HFFc6 (cell line): ENCODE measurements at places on chromosomes 11 and 22.
A peak's percentile ranks its signal among the peaks of the same experiment; 100 is the strongest.

GRCh38 chr11:125262194-125262829, 97.8 kb downstream of the PKNOX2 start:
- H3K36me3 ChIP-seq, result no peaks in the 10 kb centered on the region
- no peak for DNase-seq
- peaks cover 15% of the 10 kb centered on the region for H3K4me1 ChIP-seq
- H3K4me3 ChIP-seq, result no peak overlapping the region
- no peak overlapping the region for H3K27ac ChIP-seq

DNA sequence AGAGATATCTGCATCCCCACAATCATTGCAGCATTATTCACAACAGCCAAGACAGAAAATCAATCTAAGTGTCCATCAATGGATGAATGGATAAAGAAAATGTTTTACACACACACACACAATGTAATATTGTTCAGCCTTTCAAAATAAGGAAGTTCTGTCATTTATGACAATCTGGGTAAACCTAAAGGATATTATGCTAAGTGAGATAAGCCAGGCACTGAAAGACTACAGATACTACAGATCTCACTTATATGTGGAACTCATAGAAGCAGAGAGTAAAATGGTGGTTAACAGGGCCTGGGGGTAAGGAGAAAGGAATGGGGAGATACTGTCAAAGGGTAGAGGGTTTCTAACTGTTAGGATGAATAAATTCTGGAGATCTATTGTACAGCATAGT, 36.0 kb upstream of the EED start:
- no peak for DNase-seq
- H3K4me1 ChIP-seq, result peaks cover 8% of the 10 kb centered on the region
- no peaks in the 10 kb centered on the region; the same call in 1 of the 2 replicates for H3K27me3 ChIP-seq

DNA sequence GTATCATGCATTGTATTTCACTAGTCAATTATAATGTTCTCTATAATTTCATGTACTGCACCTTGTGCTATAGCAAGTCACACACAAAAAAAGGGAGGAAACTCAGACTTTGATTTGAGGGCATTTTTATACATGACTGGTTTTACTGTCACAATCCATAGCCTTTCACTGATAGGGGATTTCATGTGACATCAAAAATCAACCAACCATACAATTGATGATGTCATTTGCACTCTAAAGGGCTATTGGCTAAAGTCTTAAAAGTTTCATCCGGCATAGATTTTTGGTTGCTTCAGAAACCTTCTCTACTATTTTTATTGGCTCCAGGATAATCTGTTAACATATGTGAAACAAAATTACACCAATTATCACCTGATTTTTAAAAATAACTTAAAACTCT, 237.8 kb downstream of the DCDC1 start:
- DNase-seq, result no peak
- no peaks in the 10 kb centered on the region; the same call in none of the 2 replicates for H3K27me3 ChIP-seq
- no peaks in the 10 kb centered on the region for H3K4me1 ChIP-seq
- no peaks in the 10 kb centered on the region; the same call in 1 of the 2 replicates for H3K36me3 ChIP-seq

DNA sequence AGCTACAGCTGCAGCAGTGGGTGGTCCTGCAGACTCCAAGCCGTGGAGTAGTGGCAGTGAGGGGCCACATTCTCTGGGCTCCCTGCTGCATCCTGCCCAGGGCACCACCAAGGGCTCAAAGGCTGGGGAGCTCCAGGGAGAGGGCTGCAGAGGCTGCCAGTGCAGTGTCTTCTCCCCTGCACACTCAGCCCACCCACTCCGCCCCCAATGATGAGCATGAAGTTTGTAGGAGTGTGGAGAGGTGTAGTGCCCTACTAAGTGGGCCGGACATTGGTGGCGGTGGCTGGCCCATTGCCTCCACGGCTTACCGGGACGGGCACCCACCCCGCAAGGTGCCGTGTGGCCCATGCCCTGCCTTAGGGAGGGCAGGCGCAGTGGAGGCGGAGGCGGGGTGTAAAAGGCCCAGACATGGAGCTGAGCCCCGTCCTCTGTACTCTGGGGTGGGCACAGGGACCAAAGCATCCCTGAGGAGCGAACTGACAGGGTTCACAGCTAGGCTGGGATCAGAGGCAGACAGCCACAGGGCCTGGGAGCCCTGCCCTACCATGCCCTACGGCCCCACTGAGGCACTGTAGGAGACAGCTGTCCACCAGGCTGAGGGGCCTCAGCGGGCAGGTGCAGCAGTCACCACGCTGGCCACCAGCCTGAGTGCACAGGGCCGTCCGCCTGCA, 18.9 kb downstream of the ARVCF start:
- H3K27ac ChIP-seq, result no peak overlapping the region
- no peak for DNase-seq
- peaks cover under 1% of the 10 kb centered on the region; the same call in 1 of the 2 replicates for H3K36me3 ChIP-seq
- H3K27me3 ChIP-seq, result peaks cover 9% of the 10 kb centered on the region
- no peaks in the 10 kb centered on the region for H3K4me1 ChIP-seq

DNA sequence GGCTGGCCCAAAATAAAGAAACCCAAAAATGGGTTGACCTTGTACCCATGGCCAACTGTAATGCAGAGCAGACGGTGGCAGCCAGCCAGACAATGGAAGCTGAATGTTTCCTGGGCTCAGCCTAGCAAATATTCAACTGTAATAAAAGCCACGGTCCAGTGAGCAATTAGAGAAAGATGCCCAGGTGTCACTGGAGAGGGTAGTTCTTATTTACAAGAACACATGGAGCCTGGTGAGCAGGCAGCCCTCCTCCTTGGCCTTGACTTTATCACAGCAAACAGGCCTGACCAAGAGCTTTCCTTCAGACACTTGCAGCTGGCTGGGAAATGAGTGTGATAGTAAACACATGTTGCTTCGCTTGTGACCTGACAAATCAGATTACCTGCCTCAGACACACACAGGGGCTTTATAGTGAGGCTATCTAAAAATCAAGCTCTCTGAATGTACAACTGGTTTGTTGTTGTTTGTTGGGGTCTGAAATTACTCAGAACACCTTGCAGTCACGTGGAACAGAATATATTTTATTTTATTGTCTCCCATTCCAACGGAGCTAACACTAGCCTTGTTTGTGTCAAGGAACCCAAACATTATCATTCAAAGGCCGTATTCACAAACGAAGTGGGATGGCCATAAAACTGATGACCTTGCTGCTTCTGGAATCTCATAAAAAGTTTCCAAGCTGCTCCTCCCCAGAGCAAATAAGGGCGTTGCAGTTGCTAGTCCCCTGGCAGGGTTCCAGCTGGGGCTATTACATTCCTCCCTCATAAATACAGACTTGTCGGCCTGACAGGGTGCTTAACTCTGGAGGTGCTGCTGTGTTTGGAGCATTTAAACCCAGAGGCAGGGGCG, 161.1 kb downstream of the BBOX1 start:
- peak; percentile 89 for DNase-seq
- peaks cover 2% of the 10 kb centered on the region for H3K27me3 ChIP-seq
- peak overlapping the region; percentile 45; the same call in 1 of the 2 replicates for H3K27ac ChIP-seq
- peak overlapping the region; percentile 18; the same call in 1 of the 2 replicates for H3K4me3 ChIP-seq
- no peaks in the 10 kb centered on the region; the same call in 1 of the 2 replicates for H3K36me3 ChIP-seq
- peaks cover 39% of the 10 kb centered on the region for H3K4me1 ChIP-seq

DNA sequence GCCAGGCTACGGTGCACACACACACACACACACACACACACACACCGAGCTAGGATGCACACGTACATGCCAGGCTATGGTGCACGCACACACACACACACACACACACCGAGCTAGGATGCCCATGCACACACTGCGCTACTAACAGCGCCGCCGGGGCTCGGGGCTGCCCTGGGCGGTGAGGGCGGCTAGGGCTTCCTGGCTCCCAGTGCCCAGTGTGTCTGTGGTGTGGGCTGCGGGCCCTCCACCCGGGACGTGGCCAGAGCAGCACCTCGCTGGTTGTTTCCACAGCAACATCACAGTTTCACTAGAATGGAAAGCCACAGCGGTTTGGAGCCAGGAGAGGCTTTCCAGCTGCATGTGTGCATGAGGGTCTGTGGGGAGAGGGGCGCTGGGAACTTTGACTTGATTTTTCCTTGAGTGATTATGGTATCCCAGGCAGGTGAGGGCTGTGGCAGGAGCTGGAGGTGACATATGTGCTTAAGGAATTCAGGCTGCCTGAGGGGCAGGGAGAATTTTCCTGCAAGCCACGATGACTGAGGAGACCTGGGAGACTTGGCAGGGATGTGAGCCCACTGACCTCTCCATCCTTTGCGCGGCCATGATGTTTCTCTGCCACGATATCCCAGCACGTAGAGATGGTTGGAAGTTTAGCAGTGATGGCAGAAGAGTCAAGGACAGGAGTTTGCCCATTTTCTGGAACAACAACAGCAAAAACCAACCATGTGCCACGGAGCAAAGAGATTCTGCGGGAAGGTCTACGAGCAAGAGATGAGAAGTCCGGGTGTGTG, 195.9 kb downstream of the SNX19 start:
- H3K27ac ChIP-seq, result no peak overlapping the region
- H3K36me3 ChIP-seq, result no peaks in the 10 kb centered on the region
- no peak overlapping the region for H3K4me3 ChIP-seq

- H3K36me3 ChIP-seq, result no peaks in the 10 kb centered on the region
- no peak for DNase-seq
- H3K27me3 ChIP-seq, result peaks cover 4% of the 10 kb centered on the region
Measured at GRCh38 chr22:24188705-24189248, 7.5 kb downstream of the SUSD2 start.

DNA sequence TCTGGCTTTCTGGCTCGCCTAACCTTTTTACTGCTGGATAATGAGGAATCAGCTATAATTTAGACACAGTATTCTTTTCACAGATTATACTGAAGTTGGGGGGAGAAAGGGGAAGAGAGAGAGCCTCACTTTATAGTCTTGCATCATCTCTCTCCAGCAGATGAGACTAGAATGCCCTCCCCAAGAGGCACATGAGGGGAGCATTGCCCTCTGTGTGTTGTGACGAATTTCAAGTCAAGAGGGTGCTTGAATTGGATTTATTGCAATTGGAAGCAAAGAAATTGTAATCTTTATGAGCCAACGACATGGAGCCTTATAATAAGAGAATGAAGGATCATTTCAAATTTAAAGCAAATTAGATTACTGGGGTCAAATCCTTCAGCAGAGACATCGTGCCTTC, 17.6 kb upstream of the CADM1 start:
- no peak overlapping the region for H3K4me3 ChIP-seq
- H3K4me1 ChIP-seq, result no peaks in the 10 kb centered on the region
- no peaks in the 10 kb centered on the region for H3K36me3 ChIP-seq
- H3K27me3 ChIP-seq, result peaks cover 2% of the 10 kb centered on the region

DNA sequence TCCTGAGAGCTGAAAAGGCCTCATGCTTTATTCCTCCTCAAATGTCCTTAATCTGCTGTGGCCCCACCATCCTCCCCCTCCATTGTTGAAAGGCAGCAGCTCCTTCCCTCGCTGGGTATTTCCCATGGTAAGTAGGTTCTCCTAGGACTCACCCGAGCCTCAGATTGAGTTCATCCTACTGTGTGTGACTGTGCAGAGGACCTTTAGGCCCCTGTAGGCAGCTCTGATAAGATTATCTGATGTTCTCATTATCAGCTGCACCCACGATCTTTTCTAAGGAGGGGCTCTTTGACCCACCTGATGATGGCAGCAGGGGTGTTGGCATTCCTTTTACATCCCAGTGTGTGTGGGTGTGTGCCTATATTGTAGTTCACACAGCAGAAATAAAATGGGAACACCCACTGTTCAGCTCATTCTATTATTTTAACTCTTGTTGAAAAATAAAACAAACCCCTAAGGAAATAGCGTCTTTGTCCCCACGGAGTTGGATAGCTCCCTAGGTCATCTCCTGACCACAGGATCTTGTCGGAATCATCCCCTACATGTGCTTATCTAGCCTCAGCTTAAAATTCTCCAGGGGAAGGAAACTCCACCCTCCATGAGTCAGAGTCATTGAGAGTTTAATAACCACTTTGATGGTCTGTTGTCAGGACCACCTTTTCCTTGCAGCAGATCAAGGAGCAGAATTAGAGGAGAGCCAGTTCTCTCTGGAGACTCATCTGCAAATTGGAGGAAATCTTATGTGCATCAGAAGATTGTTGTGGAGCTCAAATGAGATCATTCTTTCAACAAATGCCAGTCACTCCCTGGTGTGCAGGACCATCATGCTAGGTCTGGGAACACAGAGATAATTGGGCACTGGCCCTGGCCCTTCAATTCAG, 19.3 kb downstream of the ENDOD1 start:
- H3K36me3 ChIP-seq, result peaks cover 6% of the 10 kb centered on the region
- H3K27me3 ChIP-seq, result peaks cover 6% of the 10 kb centered on the region
- H3K27ac ChIP-seq, result no peak overlapping the region
- no peak for DNase-seq

- H3K27me3 ChIP-seq, result no peaks in the 10 kb centered on the region
- H3K36me3 ChIP-seq, result no peaks in the 10 kb centered on the region
- no peak overlapping the region for H3K4me3 ChIP-seq
- DNase-seq, result no peak
Measured at GRCh38 chr11:81579339-81579738, 1154.3 kb downstream of the FAM181B start.

DNA sequence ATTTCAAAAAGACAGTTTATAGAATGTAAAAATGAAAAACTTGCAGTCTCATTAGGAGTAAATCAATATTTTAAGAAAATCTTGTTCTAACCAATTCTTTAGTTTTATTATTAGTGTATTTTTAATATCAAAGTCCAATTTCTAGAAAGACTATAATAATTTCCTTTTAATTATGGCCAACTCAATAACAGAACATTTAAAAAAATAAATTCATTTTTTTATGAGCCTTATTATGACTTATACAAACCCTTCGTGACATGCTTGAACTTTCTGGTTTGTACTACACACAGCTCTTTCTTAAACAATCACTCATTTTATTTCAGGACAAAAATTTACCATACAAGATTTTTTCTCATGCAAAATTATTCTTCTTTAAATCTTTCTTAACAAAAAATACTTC, 11.7 kb upstream of the MRGPRE start:
- H3K4me1 ChIP-seq, result no peaks in the 10 kb centered on the region
- DNase-seq, result no peak
- H3K27me3 ChIP-seq, result peaks cover 21% of the 10 kb centered on the region
- H3K27ac ChIP-seq, result no peak overlapping the region
- no peaks in the 10 kb centered on the region for H3K36me3 ChIP-seq

GRCh38 chr22:49325531-49326395, 501.9 kb downstream of the BRD1 start:
- H3K27me3 ChIP-seq, result no peaks in the 10 kb centered on the region
- no peak for DNase-seq
- H3K4me3 ChIP-seq, result no peak overlapping the region
- no peaks in the 10 kb centered on the region for H3K4me1 ChIP-seq
- H3K36me3 ChIP-seq, result peaks cover 15% of the 10 kb centered on the region
